ENCODE measurements at places on chromosomes 12 and 14. TPM values are rescaled to one million over a fixed set of nuclear protein-coding genes. Genes with fewer than 3 reads are reported as not detected.

Gene IAPP
- not detected for total RNA-seq

Gene GDF3
- not detected for total RNA-seq

Gene TTLL5
- 10.6 TPM for total RNA-seq

Gene VRTN
- total RNA-seq: not detected

Gene ACSM4
- not detected for total RNA-seq

Gene ITGB7
- total RNA-seq: 49.8 TPM

Gene CLEC4D
- total RNA-seq: 10.9 TPM

Gene TDRD9
- total RNA-seq: 2.5 TPM

Gene DPF3
- 1.3 TPM for total RNA-seq

Gene SLCO1B1
- total RNA-seq: not detected

Gene TEAD4
- not detected for total RNA-seq

Data from mononuclear cell (primary cell).